Chondrocyte (in vitro differentiated cells): ENCODE measurements at places on chromosomes 16 and 17.

DNA sequence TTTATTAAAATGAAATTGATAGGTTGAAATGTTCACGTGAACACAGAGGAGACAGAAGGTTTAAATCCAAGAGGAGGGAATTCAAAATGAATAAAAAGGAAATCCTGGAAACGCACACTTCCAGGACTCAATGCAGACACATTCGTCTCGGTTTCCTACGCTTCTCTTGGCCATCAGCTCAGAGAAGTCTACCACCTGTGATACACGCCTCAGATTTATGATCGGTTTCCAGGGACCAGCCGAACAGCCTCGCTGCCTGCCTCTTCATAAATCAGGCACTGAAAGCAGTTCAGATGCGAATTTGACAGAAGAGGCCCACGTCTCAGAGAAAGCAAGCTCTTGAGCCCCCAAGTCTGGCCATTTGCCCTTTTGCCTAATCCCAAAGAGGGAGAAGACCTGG lies 125.5 kb upstream of the IRX3 start:
- DNase-seq = no peak

DNA sequence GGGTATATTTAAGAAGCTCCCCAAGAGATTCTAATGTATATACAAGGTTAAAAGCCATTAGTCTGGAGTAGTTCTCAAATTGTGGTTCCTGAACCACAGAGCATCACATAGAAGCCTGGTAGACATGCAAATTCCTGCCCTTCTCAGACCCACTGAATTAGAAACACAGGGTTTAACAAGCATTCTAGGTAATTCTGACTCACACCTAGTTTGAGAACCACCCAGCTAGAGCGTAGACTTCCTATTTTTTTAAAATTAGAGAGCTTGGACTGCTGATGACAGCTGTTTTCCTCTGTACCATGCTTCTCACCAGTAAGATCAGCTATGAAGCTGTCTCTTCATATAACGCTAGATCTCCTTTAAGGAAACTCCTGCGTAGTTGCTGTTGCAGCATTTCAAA lies 50.6 kb downstream of the HS3ST3B1 start:
- DNase-seq = no peak

DNA sequence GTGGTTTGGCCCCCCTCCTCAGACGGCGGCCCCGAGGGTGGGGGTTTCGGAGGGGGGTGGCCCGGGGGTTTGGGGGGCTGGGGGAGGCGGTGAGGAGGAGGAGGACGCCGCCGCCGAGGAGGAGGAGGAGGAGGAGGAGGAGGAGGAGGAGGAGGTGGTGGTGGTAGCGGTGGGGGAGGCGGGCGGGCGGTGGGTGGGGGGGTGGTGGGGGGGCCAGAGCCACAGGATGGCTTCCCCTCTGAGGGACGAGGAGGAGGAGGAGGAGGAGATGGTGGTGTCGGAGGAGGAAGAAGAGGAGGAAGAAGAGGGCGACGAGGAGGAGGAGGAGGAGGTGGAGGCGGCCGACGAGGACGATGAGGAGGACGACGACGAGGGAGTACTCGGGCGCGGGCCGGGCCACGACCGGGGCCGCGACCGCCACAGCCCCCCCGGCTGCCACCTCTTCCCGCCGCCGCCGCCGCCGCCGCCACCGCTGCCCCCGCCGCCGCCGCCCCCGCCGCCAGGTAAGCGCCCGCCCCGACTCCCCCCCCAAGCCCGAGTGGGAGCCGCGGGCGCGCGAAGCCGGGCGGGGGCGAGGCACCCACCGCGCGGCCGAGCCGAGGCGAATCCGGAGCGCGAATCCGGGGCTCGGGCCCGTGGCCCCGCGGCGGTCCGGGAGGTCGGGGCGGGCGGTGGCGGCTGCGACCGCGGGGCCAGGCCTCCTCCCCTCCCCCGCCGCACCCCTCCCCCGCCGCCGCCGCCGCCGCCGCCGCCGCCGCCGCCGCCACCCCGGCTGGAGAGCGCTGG lies 3.8 kb upstream of the CHD3 start:
- DNase-seq = no peak

DNA sequence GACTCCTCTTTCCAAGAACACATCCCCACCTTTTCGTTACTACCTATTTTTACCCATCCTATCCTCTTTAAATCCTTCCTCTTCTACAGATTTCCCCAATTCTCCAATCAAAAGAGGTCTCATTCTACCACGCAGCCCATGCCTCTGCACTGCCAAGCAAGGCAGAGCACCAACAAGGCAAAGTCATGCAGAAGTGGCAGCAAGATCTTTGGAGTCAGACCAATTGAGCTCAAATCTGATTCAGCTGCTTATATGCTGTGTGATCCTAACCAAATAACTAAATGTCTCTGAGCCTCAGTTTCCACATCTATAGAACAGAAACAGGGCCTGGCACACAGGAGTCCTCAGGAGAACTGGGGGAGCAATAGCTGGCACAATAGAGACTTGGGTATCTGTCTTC lies 41.0 kb downstream of the TOM1L2 start:
- DNase-seq = no peak

- no peak for DNase-seq
Measured at GRCh38 chr16:19291475-19291874, 5.9 kb downstream of the CLEC19A start.

DNA sequence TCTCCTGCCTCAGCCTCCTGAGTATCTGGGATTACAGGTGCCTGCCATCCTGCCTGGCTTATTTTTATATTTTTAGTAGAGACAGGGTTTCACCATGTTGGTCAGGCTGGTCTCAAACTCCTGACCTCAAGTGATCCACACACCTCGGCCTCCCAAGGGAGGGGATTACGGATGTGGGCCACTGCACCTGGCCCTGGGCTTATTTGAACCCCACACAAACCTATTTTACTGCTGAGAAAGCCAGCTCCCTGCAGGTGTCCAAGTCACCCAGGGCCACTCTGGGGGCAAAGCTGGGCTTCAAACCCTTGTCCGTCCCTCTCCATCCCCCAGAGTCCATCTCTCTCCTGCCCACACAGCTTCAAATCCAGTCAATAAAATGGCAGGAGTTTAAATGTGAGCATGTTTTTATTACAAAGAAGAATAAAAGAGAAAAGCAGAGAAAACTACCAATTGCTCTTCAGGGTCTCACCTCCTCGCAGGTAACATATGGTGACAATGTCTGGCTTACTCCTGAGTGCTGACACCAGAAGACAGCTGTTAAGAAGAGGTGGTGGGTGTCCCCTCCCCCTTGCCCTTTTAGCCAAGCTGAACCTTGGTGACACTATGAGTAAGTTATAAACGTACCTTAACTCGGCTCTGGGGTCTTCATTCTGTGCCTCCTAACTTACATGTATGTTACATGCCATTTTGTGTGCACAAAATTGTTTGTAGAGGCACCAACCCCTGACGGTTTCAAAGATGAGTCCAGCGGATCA lies 45.4 kb downstream of the LAT start:
- no peak for DNase-seq

DNA sequence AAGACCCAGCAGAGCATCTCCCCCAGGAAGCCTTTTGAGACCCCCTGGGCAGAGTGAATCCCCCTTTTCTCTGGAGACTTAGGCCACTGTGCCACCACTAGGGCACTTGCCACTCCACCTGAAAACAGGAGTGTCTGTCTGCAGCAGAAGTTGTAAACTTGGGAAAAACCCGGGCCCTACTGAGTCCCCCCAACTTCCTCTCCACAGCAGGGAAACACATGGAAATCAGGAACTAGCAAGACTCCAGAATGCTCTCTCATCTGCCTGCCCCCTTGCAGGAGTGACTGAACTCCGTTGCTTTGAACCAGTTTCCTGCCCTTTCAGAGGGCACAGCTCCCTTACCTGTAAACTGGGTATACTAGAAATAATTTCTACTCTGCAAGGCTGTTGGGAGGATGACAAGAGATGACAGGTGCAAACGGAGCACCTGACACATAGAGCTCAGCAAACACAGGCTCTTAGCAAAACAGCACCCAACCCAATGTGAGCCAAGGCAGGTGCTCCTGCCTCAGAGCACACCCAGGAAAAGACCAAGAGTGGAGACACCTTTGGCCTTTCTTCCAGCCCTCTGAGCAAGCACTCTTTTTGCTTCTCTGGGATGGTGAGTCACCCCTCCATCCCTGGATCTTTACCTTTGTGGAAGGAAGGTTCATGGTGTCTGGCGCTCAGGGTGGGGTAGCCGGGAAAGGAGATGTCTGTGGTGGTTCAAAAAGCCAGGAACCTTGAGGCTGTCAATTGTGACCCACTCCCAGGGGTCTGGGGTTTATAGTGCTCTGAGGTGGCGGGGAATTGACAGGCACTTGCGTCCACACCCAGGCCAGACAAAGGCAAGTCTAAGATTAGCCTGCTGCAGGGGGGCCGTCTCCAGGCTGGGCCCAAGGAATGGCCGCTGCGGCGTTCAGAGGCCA lies at the start of gene HCRT:
Gene HCRT, minus strand, starts transcription at position 740 of the 908 bp plus-strand sequence. Its CDS starts 87 bp downstream, at position 653.
- DNase-seq = no peak

- DNase-seq = peak; percentile 62
Measured at GRCh38 chr17:50841949-50842354, 6.6 kb downstream of the WFIKKN2 start.

DNA sequence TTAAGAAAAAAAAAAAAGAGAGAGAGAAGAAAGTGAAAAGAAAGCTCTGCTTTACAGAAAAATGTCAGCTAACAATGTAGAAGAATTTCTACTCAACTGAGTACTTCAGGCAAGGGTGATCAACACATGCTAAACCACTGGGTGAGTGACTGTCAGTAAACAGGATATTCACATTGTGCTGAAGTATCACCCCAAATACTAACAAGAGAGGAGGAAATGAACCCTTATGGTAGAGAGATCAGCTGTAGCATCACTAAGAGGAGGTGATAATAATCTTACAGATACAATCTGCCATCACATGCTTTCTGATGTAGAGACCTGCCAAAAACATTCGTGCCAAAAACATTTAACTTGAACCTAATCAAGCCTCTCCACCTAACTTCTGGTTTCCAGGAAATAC lies 30.7 kb upstream of the ICAM2 start:
- DNase-seq = no peak

DNA sequence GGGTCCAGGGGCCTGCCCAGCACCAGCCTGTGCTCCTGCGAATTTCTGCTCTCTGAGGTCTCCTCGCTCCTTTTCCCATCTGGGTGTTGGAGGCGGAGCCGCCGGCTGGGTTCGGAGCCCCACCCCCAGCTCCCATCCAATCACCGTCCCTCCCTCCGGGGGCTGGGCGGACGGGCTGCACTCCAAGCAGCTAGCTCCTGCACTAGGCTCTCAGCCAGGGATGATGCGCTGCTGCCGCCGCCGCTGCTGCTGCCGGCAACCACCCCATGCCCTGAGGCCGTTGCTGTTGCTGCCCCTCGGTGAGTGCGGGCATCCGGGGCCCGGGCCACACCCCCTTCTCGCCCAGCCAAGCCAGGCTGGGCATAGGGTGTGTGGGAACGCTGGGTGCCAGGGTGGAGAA lies at the start of gene NRN1L:
Gene NRN1L, plus strand, starts transcription at position 202 of the 400 bp plus-strand sequence. Its CDS starts 19 bp downstream, at position 221.
- peak; percentile 95 for DNase-seq

DNA sequence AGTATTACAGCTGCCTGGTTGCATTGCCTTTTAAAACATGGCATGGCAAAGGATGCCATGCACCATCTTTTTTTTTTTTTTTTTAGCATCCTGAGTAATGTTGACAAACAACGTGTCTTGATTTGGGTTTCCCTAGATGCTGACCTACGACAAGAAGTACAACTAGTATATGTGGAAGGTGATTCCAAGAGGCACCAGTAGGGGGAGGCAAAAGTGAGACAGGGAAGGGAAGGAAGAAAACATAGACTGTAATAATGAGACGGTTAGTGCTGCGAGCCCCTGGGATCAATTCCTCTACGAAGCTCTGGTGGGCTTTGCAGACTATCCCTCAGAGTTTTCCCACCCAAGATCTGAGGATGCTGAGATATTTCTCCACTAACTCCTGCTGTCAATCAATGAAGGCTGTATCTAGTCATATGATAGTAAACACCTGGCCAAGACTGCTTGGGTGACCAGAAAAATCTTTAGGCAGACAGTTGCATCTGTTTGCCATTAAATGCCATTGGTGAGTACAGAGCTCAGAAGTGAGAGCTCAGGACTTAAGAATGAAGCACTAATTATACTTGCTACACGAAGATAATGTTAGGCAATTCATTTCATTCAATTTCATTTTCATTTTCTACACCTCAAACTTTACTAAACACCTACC lies 458.6 kb upstream of the GOT2 start:
- DNase-seq = no peak

DNA sequence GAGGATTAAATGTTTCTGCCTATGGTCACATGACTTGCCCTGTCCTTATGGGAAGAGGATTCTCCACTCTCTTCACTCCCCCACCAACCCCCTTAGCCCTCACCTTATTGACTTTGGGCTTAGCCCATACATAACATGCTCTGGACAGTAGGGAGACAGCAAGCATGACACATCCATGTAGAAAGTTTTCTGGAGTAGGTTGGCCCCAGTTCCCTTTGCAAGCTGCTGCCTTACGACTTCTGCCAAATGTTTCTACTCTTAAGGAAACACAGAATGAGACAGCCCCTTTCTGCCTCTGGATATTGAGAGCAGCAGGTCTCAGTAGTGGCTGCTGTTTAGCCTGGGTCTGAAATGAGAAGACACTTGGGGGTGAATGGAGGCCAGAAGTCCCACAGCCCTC lies 282.2 kb downstream of the MAP2K6 start:
- DNase-seq = no peak

GRCh38 chr17:55527540-55528118 lies 16.4 kb upstream of the SMIM36 start:
- no peak for DNase-seq

GRCh38 chr17:4583782-4584100 lies 588 bp upstream of the SMTNL2 start:
- DNase-seq = no peak
